ENCODE measurements at places on chromosomes 6 and 20. TPM values are rescaled to one million over a fixed set of nuclear protein-coding genes. Genes with fewer than 3 reads are reported as not detected.

GRCh38 chr20:10982692-10983091 lies 308.9 kb upstream of the JAG1 start:
- no peak for DNase-seq

DNA sequence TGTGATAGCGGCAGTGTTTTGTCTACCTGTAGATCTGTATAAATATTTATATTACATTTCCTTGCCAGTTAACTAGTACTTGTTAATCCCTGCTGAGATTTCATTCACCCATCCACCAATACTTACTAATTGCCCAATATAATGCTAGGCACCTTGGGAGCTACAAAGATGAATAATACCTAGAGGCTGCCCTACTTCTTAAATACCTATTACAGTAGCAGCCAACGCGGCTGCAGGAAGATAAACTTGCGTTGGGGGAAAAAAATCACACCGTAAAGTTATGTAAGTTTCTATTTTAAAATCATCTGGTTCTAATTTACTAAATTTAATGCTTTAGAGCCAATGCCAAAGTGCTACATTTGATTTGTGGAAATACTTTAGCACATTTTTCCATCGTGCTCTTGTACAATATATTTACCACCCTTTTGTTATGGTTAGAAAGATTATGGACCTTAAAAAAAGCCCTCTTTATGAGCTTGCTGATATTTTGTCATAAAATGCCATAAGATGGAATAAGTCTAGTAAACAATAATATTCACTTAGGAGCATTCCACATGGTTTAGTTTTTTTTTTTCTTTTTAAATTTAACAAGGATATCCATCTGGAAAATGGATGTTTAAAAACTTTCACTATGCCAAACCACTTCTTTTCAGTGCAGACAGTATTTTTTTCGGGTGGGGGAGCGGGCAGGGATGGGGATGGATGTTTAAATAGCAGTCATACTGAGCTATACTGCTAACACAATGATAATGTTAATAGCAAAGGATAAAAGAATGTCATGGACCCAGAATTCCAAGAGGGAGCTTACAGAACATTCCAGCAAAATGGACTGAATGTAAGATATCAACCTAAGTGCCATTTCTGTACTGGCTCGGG lies 13.2 kb upstream of the NEDD9 start:
- no peak for DNase-seq

The OR2B6 gene
- not detected for polyA plus RNA-seq

- no peak for DNase-seq
Measured at GRCh38 chr6:47974106-47974505, 136.9 kb downstream of the PTCHD4 start.

The BPIFB4 gene
- polyA plus RNA-seq: 0.06 TPM

The BTN1A1 gene
- polyA plus RNA-seq: not detected

GRCh38 chr20:43554369-43554768 lies 4.5 kb upstream of the SGK2 start:
- DNase-seq: no peak

- no peak for DNase-seq
Measured at GRCh38 chr6:125797886-125798444, 7.2 kb downstream of the NCOA7 start.

The NEDD9 gene
- polyA plus RNA-seq: 25.7 TPM

The FAM217A gene
- not detected for polyA plus RNA-seq

The TBX18 gene
- 8.3 TPM for polyA plus RNA-seq

GRCh38 chr20:50330504-50331313 lies 140.1 kb downstream of the CEBPB start:
- peak; percentile 23 for DNase-seq

- DNase-seq: no peak
Measured at GRCh38 chr6:95280686-95281273, 296.6 kb upstream of the MANEA start.

- no peak for DNase-seq
Measured at GRCh38 chr6:106253731-106254130, 71.8 kb downstream of the ATG5 start.

- no peak for DNase-seq
Measured at GRCh38 chr20:44064501-44065400, 122.2 kb downstream of the JPH2 start.

GRCh38 chr20:14922503-14923267 lies 585.3 kb upstream of the FLRT3 start:
- DNase-seq: no peak

DNA sequence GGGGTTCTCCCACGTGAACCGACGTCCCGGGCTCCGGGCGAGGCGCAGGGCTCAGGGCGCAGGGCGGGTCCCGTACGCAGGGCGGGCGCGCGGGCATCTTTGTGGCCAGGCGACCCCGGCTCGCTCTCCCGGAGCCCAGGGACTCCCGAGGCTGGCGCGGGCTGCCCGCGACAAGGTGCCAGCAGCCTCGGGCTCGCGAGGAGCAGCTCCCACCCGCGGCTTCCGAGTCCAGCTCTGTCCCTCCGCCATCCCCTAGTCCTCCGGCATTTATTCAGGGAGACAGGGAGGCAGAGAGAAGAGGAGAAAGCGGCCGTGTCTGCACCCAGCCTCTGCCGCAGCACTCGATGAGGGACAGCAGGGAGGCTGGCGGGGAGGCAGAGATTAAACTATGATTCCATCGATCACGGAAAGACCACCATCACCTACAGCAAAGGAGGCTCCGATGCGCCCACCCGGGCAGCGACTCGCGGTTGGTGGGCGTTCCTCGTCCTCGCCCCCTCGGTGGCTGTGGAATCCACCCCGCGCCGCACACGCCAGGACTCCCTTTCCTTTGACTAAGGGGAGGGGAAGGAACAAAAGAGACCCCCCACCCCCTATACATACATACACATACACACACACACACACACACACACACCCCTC lies 1.1 kb downstream of the RGS17 start:
- no peak for DNase-seq

DNA sequence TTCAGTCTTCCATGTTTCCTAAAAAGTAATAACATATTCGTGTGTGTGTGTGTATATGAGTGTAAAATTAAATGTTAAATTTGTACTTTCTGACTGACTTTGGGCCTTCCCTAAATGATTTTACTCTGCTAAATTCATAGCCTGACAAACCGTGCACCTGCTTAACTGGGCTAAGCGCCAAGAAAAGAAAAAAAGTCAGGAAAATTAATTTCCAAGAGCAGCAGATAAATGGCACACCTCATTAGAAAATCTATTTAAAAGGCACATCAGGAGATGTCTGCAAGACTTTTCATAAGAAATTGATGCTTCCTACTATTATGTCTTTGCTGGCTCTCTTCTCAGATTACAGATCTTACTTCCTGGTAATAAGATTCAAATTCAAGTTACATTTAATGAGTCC lies 72.4 kb downstream of the TRDN start:
- no peak for DNase-seq
